ENCODE measurements at places on chromosomes 5 and 9.
A peak's percentile ranks its signal among the peaks of the same experiment; 100 is the strongest.

DNA sequence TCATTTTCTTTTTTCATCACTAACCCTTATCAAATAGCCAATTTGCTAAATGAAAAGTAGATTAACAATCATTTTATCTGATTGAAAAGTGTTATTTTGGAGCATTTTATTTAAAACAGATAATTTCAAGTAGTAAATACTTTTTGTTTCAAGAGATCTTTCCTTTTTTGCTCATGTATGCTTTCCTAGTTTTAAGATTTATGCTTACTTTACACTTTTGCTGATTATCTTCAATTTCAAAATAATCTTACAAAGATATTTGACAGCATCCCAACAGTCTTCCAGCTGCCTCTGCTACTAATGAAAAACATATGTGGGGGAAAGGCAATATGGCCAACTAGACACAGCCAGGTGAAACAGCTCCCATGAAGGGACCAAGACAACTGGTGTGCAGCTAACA is 1027.3 kb upstream of the CDH9 start:
- DNase-seq = no peak

GRCh38 chr9:127118597-127119319 is 3.7 kb downstream of the ANGPTL2 start:
- DNase-seq = no peak

GRCh38 chr9:129781131-129781530 is 21.9 kb upstream of the TOR1B start:
- no peak for DNase-seq

DNA sequence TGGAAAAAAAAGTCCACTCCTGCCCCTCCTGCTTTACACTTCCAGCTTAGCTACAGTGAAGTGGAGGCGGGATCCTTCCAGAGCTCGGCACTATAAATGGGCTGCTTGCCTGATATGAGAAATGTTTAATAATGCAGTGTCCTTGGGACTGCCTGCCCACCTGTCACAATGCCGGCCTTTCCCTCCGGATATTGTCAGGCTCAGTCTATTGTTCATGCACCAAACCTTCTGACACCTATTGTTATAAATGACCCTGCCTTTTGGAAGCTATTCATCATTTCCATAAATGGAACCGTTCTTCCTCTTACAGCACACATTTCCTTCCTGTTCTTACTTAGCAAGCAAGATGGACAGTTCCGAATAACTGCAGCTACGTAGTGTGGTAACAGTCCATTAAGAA is 146.3 kb downstream of the DMAC1 start:
- DNase-seq = no peak

GRCh38 chr5:82274343-82275211 is 3.6 kb downstream of the RPS23 start:
- DNase-seq = no peak

GRCh38 chr5:13328316-13328715 is 616.2 kb downstream of the DNAH5 start:
- peak; percentile 4 for DNase-seq

DNA sequence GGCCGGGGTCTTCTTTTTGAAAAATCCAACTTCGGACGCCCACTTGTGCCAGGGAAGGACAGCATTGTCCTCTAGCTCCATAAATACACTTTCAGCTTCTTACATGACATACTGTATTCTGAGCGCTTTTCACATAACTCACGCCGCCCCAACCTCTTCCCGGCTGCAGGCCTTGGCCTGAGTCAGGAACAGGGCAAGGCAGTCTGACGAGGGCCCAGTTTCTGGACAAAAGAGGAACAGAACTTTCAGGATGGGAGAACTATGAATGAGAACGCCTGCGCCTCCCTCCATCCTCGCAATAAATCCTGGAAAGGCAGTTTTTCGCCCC is 650 bp downstream of the DCTN4 start:
- DNase-seq = no peak

- DNase-seq = no peak
Measured at GRCh38 chr5:61333321-61333953, 1.4 kb downstream of the ZSWIM6 start.

DNA sequence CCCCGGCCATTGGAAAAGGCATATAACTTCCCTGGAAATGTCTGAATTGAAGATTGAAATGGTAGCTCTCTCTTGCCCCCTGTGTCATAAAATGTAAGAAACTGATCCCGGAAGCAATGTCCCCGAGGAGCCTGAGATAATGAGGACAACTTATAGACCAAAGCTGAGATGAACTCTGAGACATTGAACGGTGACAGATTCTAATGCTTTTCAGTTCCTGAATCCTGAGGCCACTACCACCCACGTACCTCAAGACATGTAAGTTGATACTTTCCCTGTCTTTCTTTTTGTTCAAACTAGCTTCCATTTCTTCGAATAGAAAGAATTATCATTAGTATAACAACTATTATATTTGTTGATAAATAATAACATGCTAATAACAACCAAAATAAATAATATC is 51.0 kb downstream of the KIF4B start:
- DNase-seq = no peak

DNA sequence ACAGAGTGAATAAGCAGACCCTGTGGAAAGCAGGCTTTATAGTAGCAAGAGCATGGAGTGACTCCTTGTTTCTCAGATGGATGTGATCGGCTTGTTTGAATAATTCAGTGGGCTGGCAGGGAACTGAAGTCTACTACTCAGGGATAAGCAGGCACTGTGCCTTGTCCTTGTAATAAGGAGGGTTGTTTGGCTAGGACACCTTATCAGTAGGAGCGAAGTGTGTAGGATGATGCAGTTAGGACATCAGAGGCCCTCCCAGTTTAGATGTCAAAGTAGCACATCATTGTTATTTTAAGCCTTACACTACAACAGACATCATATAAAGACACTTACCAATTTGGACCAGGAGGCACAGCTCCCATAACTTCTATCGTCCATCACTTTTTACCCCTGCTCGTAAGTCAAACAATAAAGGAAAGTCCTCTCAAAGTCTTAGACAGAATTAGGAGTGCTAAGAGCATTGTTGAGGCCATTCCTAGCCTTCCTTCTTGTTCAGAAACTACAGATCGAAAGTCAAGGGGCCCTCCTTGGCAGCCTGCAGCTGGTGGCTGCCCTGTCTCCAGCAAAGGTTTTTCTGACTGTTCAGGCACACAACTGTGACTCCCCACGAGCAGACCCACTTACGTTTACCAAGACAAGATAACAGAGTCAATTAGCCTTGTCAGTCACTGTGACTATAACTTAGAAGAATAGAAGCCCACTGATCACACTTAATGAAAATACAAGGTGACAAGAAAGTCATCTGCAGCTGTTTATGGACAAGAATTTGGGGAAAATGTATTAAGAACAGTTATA is 218.6 kb downstream of the SNX18 start:
- DNase-seq = no peak

DNA sequence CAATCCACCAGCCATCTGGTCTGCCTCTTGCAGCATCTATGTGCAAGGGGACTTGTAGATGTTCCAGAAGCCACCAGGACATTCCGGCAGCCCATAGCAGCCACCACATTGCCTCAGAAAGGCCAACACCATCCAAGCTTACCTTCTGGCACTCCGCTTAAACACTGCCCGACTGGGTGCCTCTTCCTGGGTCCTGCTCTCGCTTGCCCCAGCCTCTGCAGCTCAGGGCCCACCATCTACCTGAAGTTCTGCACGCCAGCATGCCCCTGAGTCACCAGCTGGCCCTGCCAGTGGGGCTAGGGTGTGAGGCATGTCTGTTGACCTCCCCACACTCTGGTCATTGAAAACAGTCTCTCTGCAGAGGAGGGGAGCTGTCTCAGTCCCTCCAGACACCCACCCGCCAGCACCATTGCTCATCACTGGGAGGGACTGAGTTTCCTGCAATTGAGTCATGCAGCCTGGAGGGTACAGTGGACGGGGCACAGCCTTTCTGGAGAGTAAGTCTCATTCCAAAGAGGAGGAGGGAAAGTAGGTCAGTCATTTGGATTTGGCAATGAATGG is 16.9 kb upstream of the COL5A1 start:
- peak; percentile 97 for DNase-seq

DNA sequence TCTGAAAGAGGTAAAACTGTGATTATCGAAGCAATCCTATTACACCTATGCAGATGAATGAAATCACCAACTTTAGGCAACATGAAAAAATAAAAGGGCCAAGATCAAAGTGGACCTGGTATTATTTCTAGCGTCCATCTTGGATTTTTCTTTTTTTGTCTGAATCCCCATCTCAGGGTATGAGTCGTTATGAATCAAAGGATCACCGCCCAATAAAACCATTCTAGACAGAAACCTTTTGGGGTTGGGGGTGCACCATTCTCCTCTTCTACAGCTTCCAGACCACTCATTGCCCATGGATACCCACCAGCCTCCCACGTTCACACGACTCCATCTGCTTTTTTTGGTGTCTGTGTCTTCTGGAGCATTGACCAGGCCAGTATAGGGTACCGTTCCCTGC is 33.4 kb downstream of the MAP1B start:
- DNase-seq = no peak

- DNase-seq = no peak
Measured at GRCh38 chr9:74478606-74479005, 18.5 kb upstream of the RORB start.

- DNase-seq = no peak
Measured at GRCh38 chr5:67679184-67679841, 482.7 kb upstream of the CD180 start.

- DNase-seq = no peak
Measured at GRCh38 chr9:16052146-16052545, 499.3 kb downstream of the CCDC171 start.

DNA sequence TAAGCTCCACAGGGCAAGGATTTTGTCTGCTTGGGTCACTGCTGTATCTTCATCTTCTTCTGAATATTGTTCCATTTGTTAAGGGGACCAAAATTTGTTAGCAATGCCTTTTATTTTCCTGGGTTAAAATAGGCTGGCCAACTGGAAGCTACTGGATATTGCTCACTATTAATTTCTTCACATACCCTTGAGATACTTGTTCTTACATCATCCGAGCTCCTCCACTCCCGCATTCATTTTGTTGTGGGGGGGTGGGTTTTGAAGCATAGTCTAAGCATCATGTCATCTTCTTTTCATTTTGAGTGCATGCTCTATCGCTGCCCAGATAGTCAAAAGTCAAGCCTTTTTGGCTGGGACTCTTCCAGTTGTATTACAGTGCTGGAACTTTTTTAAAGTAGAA is 42.5 kb upstream of the PIK3R1 start:
- DNase-seq = peak; percentile 33

- no peak for DNase-seq
Measured at GRCh38 chr5:137506296-137506695, 7.2 kb upstream of the SPOCK1 start.

GRCh38 chr9:343773-344172 is 129.1 kb downstream of the DOCK8 start:
- no peak for DNase-seq

DNA sequence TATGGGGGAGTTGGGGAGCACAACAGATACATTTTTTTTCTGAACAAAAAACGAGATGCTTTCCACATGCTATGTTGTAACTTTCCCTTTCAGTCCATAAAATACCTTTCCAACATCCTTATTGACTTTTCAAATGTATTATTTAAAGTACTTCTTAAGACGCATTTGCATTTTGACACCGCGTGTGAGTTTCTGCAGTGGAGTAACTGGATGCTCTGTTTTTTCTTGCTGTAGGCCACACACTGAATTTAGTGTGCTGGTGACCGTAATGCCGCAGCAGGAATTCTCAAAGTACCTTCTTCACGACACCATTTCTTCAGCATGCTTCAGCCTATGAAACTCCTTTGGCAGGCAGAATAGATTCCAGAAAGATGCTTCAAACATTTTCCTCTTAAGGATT is 14.3 kb upstream of the EPB41L4B start:
- no peak for DNase-seq

DNA sequence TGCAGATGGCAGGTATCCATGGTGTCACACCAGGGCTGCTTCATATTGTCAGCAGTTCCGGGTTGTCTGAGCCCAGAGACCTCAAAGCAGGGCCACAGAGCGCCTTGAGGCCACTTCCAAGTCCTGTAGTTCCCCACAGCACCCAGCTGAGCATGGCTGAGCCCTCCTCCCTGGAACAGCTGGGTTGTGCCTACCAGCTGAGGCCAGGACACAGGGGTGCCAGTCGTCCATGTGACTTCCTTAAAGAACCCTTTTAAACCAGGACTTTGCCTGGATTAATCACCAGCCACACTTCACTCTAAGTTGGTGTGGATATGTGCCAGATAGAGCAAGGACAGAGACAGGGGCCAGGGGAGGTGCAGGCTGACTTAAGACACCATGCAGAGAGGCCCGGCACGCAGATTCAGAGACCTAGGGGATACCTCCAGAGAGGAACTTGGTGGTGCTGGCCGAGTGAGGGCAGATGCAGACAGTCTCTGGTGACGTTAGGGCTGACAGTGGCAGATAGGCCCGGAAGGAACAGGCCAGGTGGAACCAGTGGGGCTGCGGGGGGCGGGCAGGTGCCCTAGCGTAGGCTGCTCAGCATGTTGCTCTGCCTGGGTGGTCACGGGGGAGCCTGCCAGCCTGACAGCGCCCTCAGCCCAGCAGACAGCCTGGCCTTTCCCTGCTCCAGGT is 142.7 kb downstream of the CACNA1B start:
- no peak for DNase-seq

- DNase-seq = no peak
Measured at GRCh38 chr5:125549322-125549911, 803.0 kb upstream of the ZNF608 start.

GRCh38 chr5:76958991-76959767 is 6.3 kb downstream of the CRHBP start:
- peak; percentile 59 for DNase-seq

- DNase-seq = peak; percentile 76
Measured at GRCh38 chr9:130680836-130681768, 12.5 kb upstream of the EXOSC2 start.

DNA sequence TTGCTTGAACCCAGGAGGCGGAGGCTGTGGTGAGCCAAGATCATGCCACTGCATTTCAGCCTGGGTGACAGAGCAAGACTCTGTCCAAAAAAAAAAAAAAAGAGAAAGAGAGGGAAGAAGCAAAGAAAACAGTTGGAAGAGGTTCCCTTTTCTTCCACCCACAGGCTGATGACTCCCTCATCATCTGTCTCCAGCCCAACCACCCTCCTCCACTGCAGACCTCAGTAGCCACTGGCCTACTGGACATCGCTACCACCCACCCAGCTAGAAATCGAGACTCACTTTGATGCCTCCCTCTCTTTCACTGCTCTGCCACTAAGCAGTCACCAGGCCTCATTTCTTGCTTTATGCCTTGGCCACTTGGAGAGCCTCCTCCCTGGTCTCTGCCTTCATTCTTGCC is 71.2 kb downstream of the NIPSNAP3B start:
- DNase-seq = no peak

- no peak for DNase-seq
Measured at GRCh38 chr9:126709241-126709640, 95.5 kb downstream of the LMX1B start.

DNA sequence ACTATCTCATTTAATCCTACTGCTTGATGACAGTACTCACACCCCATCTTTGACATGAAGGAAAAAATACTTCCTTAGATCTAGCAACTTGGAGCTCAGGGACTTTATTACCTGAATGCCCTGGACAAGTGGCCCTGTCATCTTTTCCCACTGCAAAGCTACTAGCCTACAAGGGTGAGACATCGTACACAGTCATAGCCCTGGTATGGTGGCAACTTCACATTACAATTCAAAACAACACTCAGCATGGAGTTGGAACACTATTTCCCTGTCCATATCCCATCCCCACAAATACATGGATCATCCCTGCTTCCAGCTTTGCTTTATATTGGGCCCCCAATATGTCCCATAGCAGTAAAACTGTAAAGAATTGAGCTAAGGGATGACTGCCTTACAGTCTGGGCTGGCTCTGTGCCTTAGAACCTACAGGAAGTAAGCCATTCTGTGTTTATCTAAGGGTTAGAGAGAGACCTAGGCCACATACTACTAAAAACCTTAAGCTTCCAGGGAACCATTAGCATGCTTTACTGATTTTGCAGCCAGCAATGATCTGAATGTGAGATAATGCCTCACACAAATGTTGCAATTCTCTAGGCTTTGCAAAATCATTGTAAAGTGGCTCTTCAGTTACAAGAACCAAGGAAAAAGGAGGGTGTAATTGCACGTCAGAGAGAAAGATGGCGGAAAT is 55.9 kb downstream of the OTULIN start:
- peak; percentile 49 for DNase-seq
